ENCODE measurements at places on chromosomes 1 and 21.

- DNase-seq, result no peak
Measured at GRCh38 chr1:85411567-85412305, 53.2 kb downstream of the DDAH1 start.

GRCh38 chr1:172966844-172967540 is 83.7 kb downstream of the TNFSF18 start:
- no peak for DNase-seq

GRCh38 chr1:5680600-5680999 is 311.6 kb downstream of the NPHP4 start:
- no peak for DNase-seq

- no peak for DNase-seq
Measured at GRCh38 chr21:35162831-35163230, 113.7 kb upstream of the RUNX1 start.

- DNase-seq, result no peak
Measured at GRCh38 chr1:177744906-177745305, 225.0 kb downstream of the SEC16B start.

- DNase-seq, result peak; percentile 71
Measured at GRCh38 chr1:100440075-100440809, 87.9 kb downstream of the CDC14A start.

- DNase-seq, result no peak
Measured at GRCh38 chr1:111738133-111738435, 1.1 kb downstream of the INKA2 start.

DNA sequence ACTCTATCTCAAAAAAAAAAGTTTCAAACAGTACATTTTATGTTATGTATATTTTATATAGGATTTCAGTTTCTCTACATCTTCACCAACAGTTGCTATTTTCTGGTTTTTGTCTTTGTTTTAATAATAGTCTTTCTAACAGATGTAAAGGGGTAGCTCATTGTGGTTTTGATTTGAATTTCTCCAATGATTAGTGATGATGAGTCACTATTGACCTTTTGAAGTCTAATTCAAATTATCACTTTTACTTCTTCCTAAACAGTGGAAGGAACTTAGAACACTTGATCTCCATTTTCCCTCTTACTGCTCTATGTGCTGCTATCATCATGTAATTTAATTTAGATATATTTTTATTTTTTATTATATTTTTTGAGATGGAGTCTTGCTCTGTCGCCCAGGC is 31.7 kb upstream of the SHCBP1L start:
- no peak for DNase-seq

DNA sequence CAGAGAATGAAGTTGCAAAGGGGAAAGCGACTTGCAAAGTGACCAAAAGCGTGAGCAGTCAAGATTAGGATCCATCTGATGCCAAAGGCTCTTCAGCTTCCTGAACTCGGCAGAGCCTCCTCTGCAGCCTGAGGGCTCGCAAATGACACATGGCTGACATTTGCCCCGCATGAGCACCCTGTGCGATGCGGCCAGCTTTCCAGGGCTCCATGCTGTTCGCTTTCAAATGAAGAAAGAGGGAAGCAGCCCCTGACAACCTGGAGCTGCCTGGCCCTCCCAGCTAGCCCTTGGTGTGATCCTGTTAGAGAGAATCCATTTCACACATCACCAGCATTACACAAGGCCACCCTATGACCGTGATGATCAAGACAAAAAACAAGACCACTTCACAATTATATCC is 20.2 kb upstream of the FAM131C start:
- DNase-seq, result no peak

DNA sequence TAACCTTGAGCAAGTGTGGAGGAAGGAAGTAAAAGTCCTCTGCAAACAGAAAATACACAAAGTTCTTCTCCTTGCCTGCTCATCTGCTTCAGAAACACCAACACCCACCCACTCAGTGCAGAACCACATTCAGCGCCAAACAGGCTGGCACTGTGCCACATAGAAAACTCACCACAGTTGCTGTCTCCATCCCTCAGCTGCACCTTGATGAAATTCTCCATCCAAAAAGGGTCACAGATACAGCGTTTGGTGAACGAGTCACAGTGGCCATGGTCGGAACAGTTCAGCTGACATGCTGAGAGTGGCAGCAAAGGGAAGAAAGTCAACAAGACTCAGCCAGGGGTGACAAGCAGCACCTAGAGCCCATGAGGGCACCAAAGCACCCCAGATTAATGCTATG is 114.5 kb downstream of the KIAA0319L start:
- no peak for DNase-seq

DNA sequence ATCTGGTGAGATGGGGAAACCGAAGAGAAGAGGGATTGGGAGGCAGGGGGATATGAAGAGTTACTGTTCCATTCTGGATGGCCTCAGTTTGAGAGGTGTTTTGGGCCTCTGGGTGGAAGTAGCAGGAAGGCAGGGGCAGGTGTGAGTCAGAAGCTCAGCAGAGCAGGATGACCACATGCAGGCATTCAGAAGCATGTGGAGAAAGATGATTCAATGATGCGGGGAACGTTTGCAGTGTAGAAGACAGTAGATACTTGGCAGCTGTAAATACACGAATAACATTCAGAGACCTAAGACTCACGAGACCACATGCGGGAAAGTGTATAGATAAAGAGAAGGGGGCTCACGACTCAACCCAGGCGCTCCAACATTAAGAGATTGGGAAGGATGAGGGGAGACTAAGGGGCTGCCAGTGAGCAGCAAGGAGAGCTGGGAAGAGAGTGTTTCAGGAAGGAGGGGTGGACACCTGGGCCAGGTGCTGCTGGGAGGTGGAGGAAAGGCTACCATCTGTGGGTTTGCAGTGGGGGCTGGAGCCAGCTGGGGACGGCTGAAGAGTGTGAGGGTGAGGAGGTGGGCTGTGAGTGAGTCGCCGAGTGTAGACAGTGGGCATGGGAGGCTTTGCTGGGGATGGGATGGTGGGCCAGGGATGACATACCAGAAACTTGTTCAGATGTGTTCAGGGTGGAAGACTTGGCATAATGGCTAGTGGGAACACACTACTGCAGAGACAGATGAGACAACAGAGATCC is 5.8 kb upstream of the EPS8L3 start:
- DNase-seq, result no peak

- DNase-seq, result no peak
Measured at GRCh38 chr1:41616563-41616962, 132.1 kb upstream of the EDN2 start.

- DNase-seq, result no peak
Measured at GRCh38 chr1:5711079-5711478, 281.1 kb downstream of the NPHP4 start.

GRCh38 chr1:27528818-27529703 is 39.1 kb upstream of the WASF2 start:
- DNase-seq, result peak; percentile 95

DNA sequence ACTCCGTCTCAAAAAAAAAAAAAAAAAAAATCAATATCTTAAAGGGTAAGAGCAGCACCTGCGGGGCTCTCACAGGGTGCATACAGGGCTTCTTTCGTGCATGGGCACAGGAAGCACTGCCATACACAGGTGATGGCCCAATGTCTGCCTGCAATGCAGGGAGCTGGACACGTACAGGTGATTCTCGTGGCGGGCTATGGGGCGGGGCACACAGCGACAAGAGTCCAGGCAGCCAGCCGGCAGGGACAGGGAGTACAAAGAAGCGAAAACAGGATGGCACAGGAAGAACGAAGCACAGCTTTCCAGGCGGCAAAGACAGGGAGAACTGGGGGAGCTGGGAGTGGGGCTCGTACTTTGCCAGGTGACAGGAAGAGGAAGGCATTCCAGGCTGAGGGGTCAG is 1.6 kb downstream of the KIF17 start:
- no peak for DNase-seq

DNA sequence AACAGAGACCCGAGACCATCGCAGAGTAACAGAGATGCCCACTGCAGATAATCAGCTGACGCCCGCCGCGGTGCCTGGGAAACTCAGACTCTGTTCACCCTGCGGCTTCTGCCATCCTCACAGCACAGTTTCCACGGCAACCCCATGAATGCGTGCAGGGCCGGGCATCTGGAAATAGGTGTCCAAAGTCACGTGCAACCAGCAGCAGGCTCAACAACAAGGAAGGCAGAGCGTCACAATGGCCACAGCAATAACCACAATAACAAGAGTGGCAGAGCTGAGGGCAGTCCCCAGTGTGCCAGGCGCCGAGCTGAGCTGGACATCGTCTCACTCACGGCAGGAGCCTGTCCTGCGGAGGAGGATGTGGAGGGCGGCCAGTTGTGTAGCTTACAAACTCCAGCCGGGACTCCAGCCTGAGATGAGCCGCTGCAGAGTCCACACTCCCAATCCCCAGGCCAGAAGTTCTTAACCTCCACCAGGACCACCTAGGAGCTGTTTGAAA is 102.0 kb downstream of the CRYAA start:
- no peak for DNase-seq

All from Kasumi-1 (cell line).